ENCODE measurements at places on chromosomes 3 and 15.

DNA sequence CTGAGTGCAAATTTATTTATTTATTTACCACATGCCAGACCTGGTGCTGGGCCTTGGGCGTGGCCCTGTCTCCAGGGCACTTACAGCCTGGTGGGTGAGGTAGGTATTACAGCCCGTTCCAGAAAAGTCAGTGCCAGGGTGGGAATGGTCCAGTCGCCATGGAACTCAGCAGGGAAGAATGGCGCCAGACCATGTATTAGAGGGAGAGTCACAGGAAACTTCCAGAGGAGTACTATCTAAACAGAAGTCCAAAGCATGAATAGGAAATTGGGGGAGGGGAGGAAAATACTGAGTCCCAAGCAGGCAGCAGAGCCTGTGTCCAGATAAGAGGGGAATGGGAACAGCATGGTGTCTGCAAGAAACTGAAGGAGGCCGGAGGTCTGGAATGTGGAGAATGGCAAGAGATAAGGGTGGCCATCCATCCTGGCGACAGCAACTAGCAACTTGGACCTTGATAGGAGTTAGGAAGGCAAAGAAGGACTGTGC lies 27.0 kb downstream of the SH3BP5 start:
- no peak for DNase-seq

- no peak for DNase-seq
These were observed 36.4 kb upstream of the ESYT3 start for GRCh38 chr3:138397983-138398382.

- no peak for DNase-seq
These were observed 87.3 kb downstream of the PGPEP1L start for GRCh38 chr15:98920091-98920880.

GRCh38 chr3:156902916-156903315 lies 76.8 kb downstream of the LEKR1 start:
- DNase-seq: no peak

DNA sequence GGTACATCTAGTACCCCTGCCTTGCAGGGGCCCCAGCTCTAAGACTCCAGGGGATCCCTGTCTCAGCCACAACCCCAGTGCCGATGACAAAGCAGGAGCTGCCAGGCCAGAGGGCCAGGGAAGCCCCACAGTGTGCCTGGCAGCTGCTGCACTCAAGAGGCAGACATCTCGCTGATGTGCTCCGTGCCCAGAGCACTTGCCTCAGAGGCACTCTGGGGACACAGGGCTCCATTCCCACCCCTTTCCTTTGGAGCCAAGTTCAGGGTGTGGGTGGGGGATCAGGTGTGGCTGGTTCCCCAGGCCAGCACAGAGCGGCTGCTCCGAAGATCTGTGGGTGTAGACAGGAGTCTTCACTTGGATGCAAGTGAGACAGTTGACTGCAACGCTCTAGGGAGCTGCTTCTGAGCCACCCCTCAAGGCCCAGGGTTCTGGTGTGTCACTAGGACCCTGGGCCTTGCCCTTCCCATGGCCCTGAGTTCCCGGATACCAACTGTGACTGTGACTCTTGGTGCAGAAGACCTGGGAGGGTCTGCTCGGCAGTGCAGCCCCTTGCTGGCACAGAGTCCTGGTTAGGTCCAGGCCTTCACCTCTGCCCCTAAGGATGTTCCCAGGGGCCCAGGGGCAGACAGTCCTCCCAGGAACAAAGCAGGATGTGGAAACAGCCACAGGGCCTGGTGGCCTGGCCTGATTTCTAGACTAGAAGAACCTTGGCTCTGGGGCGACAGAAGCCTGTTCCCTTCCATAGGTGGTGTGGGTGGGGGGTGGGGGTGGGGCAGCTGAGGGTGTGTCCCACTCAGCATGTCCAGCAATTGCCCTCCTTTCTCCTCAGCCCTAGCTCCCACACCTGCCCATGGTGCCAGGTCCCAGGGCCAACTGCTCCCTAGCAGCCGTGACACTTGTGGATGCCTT lies 2.5 kb downstream of the NT5DC2 start:
- no peak for DNase-seq

- DNase-seq: no peak
These were observed 31.4 kb downstream of the RAF1 start for GRCh38 chr3:12632523-12632922.

DNA sequence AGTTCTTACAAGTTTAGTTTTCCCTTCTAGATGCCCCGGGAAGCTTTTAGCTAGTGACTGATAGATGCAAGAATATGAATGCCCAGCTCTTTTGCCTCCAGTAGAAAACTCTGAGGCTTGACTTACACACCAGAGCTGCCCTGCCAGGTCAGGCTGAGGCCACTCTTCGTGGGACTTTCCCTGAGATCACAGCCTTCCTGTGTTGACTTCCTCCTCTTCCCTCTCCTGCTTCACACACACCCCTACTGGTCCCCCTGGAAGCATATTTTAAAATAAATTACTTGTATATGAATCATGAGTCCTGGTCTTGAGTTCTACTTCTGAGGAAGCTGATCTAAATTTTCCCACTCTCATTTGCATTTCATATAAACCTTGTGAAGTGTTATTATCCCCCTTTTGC lies 413.7 kb downstream of the PDCD6IP start:
- no peak for DNase-seq

- no peak for DNase-seq
These were observed 3.3 kb upstream of the CSK start for GRCh38 chr15:74778599-74778970.

GRCh38 chr3:128867200-128868125 lies 12.0 kb upstream of the ACAD9 start:
- no peak for DNase-seq

DNA sequence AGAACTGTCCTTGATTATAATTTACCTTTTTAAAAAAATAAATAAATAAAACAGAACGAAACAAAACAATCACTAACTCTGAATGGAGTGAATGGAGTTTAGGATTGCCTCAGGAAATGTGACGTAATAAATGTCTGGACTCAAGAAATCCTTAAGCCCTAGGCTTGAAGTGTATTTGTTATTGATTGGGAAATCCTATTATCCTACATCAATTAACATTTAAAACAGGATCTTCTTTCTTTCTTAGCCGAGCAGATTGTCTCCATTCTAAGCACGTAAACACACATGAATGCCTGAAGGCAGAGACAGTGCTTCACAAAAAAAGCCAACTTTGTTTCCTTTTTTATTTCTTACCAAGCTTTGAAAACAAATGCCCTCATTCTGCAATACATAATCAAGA lies 33.4 kb downstream of the KAT2B start:
- DNase-seq: no peak

GRCh38 chr3:145079436-145079835 lies 1081.5 kb downstream of the PLOD2 start:
- DNase-seq: no peak

All from stimulated activated CD8-positive, alpha-beta memory T cell treated with anti-CD3 and anti-CD28 coated beads, Interleukin-7, amount 100 ng/mL, for 24 hours (primary cell).